ENCODE measurements at places on chromosomes 5 and 9. TPM values are rescaled to one million over a fixed set of nuclear protein-coding genes. Genes with fewer than 3 reads are reported as not detected.

The RMRP gene
- total RNA-seq, result 7,483 TPM

The MCTP1 gene
- total RNA-seq, result 0.93 TPM

The PCDHB14 gene
- total RNA-seq, result not detected

The IFNB1 gene
- total RNA-seq, result 0.80 TPM

The COL5A1 gene
- total RNA-seq, result 0.18 TPM

The GAS1 gene
- 0.14 TPM for total RNA-seq

The EQTN gene
- total RNA-seq, result not detected

The ACTBL2 gene
- not detected for total RNA-seq

The OTP gene
- total RNA-seq, result not detected

The BTNL3 gene
- total RNA-seq, result not detected

The PCDHA13 gene
- not detected for total RNA-seq

DNA sequence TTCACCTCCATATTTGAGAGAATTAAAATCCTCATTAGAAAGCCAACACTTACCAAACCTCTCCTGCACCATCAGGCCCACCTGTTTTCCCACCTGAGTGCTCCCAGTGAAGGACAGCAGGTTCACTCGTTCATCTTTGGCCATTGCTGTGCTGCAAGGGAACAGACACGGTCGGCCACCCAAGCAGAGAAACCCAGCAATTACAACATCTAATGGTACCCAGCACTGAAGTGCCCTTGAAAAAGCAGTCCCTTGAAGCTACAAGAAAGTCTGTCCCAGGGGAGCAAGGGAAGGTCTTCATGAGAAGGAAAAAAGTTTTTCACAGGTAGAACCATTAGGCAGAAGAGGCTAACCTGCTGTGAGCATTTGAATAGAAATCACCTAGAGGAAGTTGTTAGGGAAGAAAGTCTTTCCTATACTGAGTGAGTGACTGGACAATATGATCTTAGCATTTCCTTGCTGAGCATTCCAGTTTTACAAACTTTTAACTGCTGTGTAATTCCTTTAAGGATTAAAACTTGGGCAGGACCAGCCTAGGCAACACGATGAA is 26.7 kb downstream of the ALDH7A1 start:
- DNase-seq, result no peak

GRCh38 chr5:107484281-107484680 is 186.5 kb downstream of the EFNA5 start:
- DNase-seq, result no peak

- no peak for DNase-seq
These were observed 123.0 kb downstream of the COL23A1 start for GRCh38 chr5:178467205-178467567.

GRCh38 chr5:110072651-110073050 is 382.9 kb downstream of the MAN2A1 start:
- no peak for DNase-seq

GRCh38 chr5:139775872-139776271 is 19.7 kb upstream of the PSD2 start:
- no peak for DNase-seq

DNA sequence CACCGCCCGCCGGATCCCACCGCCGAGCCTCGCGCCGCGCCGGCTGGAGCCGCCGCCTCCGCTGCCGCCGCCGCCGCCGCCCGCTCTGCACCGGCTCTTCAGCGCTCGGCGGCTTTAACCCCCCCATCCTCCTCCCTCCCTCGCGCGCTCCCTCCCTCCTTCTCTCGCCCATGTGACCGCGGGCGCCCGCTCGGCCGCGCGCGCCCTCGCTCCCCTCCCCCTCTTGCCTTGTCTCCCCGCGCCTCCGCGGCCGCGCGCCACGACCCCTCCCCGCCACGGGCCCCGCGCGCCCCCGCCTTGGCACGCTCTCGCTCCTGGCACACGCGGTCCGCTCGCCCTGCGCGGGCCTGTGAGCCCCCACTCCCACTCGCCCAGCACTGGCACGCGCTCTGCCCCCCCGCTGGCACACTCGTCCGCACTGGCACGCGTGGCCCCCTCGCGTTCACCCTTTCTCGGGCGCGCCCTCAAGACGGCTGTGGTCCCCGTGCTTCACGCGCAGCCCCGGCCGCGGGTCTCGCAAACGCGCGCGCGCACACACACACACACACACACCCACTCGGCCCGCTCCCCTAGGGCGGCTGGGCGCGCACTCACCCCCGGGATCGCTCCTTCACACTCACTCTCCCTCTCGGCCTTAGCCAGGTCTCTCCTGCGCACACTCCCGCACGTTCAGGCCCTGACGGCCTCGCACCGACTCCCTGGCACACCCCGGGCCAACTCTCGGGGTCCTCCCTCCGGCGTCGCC is at the start of gene CNTFR:
CNTFR (minus strand) TSS at position 89 of the 745 bp plus-strand sequence. CDS start 20,743 bp downstream, outside the sequence.
- DNase-seq, result no peak

GRCh38 chr9:34633851-34634550 is 3.6 kb downstream of the SIGMAR1 start:
- DNase-seq, result no peak

DNA sequence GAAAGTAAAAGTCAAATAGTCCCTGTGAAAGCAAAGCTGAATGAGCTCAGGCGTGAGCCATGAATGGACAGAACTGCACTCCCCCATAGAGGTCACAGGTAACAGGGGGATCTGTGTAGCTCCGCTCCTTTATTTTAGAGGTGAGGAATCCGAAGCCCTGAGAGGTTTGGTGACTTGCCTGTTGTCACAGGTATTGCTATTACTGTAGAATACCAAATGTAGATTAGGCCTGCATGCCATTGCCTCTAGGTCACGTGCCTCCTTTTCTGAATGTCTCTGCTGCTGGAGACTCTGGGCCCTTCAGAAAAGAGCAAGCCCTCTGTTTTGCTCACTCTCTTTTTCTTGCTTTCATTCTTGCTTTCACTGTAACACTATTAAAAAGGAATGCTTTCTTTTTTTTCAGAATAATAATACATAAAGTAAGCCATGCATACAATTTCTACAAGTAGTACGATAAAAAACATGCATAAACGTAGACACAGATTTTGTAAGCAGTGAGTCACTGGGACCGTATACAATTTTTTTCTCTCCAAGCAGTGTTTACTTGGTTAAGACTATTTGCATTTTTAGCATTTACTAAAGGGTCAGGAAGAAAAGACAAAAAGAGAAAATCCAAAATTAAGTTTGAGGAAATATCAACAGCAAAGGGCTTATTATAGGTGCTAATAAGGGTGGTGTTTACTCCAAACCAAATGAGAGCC is 568.7 kb upstream of the ADAMTS16 start:
- no peak for DNase-seq

DNA sequence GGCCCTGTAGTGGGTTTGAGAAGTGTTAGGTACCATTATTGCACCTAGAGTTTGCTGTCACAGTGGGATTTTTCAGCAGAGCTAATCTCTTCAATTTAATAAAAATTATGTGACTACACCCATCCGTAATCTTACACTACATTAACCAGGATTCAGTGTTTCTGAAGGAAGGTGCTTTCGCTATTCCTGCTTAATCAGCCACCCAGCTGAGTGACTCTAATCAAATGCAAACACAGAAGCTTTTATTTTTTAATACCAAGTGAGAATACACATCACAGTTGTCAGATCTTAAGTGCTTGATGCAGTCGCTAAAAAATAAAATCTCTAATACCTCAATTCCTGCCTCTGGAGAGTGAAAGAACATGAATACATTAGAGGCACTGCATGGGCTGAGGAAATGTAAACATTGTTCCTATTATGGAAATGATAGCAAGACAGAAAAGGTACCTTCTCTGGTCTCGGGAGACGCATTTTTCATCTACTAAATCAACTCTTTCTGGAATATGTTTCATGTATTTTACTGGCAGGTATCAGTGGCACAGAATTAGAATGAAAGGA is 125.7 kb downstream of the SEMA6A start:
- DNase-seq, result no peak

DNA sequence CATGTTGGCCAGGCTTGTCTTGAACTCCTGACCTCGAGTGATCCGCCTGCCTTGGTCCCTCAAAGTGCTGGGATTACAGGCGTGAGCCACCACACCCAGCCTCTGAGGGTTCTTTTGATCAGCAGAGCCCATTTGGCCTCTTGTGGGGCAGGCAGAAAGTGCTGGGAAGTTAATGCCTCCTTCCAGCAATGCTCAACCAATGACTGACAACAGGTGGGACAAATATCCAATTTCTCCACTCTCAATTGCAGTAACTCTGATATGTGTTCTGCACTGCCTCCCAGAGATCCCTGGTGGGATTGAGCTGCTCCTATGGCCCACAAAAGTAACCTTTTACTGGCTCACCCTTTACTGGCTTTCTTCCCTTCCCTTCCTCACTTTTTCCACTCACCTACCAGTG is 79.9 kb upstream of the APC start:
- DNase-seq, result no peak

DNA sequence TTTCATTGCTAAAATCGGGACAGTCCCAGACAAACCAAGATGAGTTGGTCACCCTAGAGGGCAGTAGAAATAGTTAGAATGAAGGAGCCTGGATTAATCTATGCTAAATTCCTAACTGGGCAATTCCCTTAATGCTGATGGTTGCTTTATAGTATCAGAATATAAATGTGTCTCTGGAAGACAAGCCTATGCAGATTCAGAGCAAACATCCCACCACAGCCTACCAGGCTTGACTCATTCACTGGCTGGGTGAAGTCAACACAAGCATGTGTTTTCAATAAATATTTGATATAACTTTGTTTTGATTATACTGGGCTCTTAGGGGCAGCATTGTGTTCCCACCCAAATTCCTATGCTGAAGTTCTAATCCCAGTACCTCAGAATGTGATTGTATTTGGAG is 79.3 kb downstream of the RMI1 start:
- DNase-seq, result no peak

- DNase-seq, result no peak
These were observed 15.3 kb downstream of the IL31RA start for GRCh38 chr5:55866485-55866884.

- no peak for DNase-seq
These were observed 38.7 kb downstream of the SCAMP1 start for GRCh38 chr5:78399116-78399515.

DNA sequence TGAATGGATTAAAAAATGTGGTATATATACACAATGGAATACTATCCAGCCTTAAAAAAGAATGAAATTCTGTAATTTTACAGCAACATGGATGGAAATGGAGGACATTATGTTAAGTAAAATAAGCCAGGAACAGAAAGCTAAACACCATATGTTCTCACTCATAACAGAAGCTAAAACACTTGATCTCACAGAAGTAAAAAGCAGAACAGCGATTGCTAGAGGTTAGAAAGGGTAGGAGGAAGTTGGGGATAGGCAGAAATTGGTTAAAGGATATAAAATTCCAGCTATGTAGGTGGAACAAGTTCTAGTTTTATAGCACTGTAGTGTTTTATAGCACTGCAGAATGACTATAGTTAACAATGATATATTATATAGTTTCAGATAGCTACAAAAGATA is 15.8 kb downstream of the MARCHF3 start:
- no peak for DNase-seq

- no peak for DNase-seq
These were observed 2.1 kb downstream of the SLC36A2 start for GRCh38 chr5:151345187-151345807.

DNA sequence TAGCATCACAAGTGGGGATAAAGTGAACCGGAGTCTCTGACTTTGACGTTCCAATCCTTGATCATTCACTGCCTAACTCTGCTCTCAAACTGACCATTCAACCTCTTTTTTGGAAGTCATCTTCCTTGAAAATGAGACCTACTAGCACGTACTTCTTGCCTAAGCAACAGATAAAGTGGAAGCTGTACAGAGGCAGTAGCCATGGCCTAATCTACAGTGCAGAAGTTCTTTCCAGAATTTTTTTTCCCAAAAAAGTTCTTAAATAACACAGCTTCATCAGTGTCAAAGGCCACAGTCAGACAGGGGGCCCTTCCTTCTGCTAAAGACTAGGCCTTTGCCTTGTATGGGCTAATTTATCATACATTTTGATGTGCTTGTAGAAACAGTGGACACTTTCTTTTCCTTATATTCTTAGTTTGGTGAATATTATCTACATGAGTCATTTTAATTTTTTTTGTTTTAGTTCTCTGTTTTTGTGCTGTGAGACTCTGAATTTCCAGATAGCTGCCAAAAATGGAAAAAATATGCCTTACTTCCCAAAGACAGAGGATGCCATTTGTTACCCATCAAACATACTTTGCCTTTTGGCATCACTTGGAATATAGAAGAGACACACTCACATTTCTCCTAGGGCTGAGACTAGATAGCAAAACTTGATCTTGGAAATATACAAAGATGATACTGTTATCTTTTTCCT is 96.3 kb upstream of the VCAN start:
- no peak for DNase-seq

- no peak for DNase-seq
These were observed 859.5 kb upstream of the DMAC1 start for GRCh38 chr9:8659108-8659507.

- no peak for DNase-seq
These were observed 7.9 kb downstream of the CMYA5 start for GRCh38 chr5:79697222-79698170.

GRCh38 chr9:131593091-131593820 is 47.9 kb downstream of the PRRT1B start:
- no peak for DNase-seq

DNA sequence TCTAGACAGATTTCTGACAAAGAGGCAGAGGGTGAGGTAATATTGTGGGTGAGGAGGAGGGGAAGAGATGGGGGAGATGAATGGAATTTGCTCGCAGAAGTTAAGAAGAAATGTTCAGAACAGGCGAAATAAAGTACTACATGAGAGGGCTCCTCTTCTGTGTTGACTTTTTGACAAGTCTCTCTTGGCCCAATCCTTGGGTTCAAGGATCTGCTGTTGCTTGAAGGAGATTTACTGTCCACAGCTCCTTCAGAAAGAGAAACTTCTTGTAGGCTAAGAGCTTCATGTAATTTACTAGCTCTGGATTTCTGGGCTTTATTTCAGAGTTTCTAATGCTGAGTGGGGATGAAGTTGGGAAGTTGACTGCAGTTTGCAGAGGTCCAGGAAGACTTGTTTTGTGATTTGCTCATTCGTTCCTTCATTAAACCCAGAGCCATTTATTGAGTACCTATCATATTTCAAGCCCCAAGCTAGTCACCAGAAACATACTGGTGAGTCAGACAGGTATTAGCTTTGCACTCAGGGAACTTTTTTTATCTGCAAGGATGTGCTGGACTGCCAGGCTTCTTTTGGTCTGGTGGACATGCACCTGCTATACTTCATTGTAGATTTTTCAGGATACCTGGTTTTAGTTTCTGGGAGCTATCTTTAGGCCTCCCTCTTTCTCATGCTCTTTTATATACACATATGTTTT is 402.9 kb upstream of the CLINT1 start:
- no peak for DNase-seq

DNA sequence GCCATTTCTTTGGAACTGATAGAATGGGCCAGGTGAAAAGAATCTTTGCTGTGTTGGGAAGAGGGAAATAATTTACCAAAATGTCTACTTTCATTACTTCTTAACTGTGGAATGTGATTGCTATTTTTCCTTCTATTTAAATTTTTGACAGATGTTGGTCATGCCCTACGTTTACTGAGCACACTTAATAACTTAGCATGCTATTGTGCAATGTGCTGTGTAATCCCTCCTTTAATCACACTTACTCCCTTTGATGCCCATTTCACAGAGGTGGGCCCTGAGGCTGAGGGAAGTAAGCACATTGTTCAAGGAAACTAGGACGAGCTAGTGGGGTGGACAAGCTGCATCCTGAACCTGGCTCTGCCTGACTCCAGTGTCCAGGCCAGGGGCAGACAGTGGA is 47.8 kb upstream of the INSYN2B start:
- DNase-seq, result no peak
